ENCODE measurements at places on chromosomes 12 and 14.

GRCh38 chr14:32027255-32027939 lies 49.7 kb upstream of the ARHGAP5 start:
- DNase-seq = no peak

DNA sequence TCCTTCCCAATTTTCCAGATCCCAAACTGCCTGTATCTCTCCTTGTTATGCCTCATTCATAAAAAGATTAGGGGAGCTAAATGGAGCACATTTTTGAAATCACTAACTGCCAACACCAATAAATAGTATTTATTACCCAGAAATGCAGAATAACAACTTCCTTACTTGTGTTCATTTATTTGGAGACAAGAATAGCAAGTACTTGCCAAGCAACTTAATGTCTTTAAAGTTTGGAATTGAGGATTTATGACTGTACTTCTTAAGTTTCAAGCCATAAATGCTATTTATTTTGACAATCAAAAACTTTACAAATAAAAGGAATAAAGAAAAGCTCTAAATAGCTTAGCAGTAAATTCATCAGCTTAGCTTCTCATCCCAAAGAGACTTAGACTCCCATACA lies 626.1 kb upstream of the NOVA1 start:
- DNase-seq = no peak

- DNase-seq = peak; percentile 63
Measured at GRCh38 chr14:71725922-71726579, 206.2 kb upstream of the RGS6 start.

- no peak for DNase-seq
Measured at GRCh38 chr14:104601786-104602185, 2.8 kb downstream of the TMEM179 start.

DNA sequence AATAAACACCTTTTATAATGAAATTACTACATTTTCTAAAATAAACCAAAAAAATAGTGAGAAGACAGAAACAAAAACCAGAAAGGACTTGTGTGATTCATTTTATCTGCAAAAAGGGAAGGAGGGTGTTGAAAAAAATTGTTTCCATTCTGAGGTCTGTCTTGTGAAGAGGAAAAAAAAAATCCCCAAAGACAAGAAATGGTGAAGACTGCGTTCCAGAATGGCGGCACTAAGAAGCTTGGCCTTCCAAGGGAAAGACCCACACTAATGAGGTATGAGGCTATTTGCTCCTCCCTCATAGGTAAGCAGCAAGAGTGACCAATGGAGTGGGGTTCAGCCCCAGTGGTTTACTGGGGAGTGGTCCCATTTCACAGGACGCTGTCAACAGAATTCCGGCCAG lies 35.0 kb downstream of the GNPTAB start:
- no peak for DNase-seq

- DNase-seq = no peak
Measured at GRCh38 chr12:74119811-74120362, 417.7 kb upstream of the ATXN7L3B start.
